ENCODE measurements at places on chromosomes 3 and 15. TPM values are rescaled to one million over a fixed set of nuclear protein-coding genes. Genes with fewer than 3 reads are reported as not detected.

FSTL1 gene
- total RNA-seq = not detected

HRG gene
- not detected for total RNA-seq

WNT5A gene
- 55.8 TPM for total RNA-seq

CYP1A1 gene
- not detected for total RNA-seq

CATSPER2 gene
- total RNA-seq = 5.1 TPM

DNA sequence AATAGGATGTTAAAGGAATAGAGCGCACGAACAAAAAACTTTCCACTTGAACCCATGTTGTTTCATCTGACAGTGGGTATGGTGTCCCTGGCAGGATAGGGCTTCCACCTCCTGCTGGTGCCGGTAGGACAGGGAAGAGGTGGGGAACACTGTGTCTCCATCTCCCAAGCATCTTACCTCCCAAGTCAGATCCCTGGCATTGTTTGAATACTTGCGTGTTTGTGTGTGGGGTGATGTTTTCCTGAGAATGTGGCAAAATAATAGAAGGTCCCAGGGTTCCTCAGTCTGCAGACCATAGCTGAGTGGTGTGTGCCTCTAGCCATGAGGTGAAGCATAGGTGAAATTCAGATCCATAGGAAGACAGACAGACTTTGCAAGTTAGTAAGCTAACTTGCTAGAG is 119.4 kb downstream of the IGF1R start:
- DNase-seq = no peak
- H3K27me3 ChIP-seq = no peaks in the 10 kb centered on the region
- H3K27ac ChIP-seq = no peak overlapping the region
- peaks cover 2% of the 10 kb centered on the region for H3K4me1 ChIP-seq

DNA sequence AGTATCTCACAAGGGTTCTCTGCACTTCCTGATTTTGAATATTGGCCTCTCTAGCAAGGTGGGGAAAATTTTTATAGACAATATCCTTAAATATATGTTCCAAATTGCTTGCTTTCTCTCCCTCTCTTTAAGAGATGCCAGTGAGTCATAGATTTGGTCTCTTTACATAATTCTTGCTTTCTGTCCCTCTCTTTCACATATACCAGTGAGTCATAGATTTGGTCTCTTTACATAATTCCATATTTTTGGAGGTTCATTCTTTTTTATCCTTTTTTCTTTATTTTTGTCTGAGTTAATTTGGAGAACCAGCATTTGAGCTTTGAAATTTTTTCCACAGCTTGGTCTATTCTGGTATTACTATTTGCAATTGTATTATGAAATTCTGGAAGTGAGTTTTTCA is 77.7 kb upstream of the NUDT16 start:
- no peak for DNase-seq
- H3K4me1 ChIP-seq = no peaks in the 10 kb centered on the region
- H3K36me3 ChIP-seq = no peaks in the 10 kb centered on the region
- H3K27ac ChIP-seq = no peak overlapping the region
- no peak overlapping the region for H3K4me3 ChIP-seq

DNA sequence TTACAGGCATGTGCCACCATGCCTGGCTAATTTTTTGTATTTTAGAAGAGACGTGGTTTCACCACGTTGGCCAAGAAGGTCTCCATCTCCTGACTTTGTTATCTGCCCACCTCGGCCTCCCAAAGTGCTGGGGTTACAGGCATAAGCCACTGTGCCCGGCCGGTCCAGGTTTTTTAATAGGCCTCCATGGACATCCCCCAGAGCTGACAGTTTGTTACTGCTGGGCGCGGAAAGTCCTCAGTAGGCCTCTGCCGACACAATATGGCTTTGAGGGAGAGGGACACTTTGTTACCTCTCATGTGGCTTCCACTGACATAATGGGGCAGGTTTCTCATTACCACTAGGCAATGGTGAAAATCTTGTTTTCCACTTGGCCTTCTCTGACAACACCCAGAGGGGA is 152.0 kb downstream of the WNT7A start:
- no peaks in the 10 kb centered on the region for H3K36me3 ChIP-seq
- no peak for DNase-seq
- H3K4me3 ChIP-seq = no peak overlapping the region

GRCh38 chr15:72339777-72340177 is 19.8 kb upstream of the CELF6 start:
- no peaks in the 10 kb centered on the region for H3K36me3 ChIP-seq
- no peak for DNase-seq
- H3K27ac ChIP-seq = no peak overlapping the region
- no peaks in the 10 kb centered on the region for H3K27me3 ChIP-seq

- no peak overlapping the region for H3K4me3 ChIP-seq
- H3K27ac ChIP-seq = no peak overlapping the region
- H3K4me1 ChIP-seq = peaks cover 16% of the 10 kb centered on the region
- no peaks in the 10 kb centered on the region for H3K36me3 ChIP-seq
- no peak for DNase-seq
- H3K27me3 ChIP-seq = no peaks in the 10 kb centered on the region
Observed at GRCh38 chr3:196428041-196428440, 4.2 kb downstream of the UBXN7 start.

DNA sequence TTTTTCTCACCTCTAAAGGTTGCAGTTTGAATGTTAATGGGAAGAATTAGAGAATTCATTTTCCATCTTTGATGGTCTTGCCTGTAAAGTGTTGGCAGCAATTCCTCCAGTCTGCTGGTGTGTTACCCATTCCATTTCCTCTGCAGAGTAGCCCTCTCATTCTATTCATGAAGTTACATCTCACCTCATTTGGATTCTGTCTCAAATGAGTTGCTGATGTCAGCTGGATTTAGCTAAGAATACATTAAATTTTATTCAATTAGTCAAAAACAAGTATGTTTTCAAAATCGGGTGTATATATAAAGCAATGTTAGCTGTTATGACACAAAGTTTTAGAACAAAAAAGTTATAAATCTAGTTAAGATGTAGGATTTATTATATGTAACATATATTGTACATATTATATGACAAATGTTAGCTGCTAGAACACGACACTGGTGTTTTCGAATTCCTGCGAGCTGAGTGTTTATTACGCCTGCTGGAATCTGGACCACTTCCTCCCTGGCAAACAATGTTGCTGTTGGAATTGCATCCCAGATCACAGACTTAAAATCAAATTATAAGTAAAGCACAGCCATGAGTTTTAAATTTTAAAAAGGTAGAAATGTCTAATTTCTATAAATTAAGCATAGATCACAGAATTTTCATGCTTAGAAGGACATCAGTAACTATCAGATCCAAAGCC is 516.2 kb downstream of the OCA2 start:
- H3K4me1 ChIP-seq = no peaks in the 10 kb centered on the region
- no peak overlapping the region for H3K4me3 ChIP-seq
- no peaks in the 10 kb centered on the region for H3K36me3 ChIP-seq
- no peak for DNase-seq
- H3K27me3 ChIP-seq = no peaks in the 10 kb centered on the region

DNA sequence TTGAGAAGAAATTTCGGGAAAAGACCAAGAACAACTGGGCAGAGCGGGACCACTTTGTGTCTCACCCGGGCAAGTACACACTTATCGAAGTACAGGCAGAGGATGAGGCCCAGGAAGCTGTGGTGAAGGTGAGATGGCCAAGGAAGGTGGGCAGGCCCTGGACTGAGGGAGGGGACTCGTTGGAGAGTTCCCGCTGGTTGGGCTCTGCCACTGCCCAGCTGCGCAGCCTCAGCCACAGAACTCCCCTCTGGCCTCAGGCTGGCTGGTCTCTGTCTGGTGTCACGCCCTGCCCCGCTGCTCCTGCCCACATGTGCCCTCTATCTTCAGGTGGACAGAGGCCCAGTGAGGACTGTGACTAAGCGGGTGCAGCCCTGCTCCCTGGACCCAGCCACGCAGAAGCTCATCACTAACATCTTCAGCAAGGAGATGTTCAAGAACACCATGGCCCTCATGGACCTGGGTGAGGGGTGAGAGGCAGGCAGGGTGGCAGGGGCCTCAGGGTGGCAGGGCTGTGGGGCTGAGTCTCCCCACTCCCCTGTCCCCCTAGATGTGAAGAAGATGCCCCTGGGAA is 2.4 kb downstream of the PARP3 start:
- H3K4me3 ChIP-seq = no peak overlapping the region
- H3K27me3 ChIP-seq = no peaks in the 10 kb centered on the region
- no peak overlapping the region for H3K27ac ChIP-seq
- no peaks in the 10 kb centered on the region for H3K36me3 ChIP-seq

DNA sequence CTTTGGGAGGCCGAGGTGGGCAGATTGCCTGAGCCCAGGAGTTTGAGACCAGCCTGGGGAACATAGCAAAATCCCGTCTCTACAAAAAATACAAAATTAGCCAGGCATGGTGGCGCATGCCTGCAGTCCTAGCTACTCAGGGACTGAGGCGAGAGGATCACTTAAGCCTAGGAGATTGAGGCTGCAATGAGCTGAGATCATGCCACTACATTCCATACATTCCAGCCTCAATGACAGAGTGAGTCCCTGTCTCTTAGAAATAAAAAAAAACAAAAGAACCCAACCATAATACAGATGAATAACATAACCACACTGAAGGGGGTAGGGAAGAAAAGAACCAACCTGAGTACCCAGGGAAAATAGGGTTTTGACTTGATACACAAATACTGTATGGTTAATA is 19.7 kb upstream of the CGNL1 start:
- H3K27ac ChIP-seq = no peak overlapping the region
- no peaks in the 10 kb centered on the region for H3K36me3 ChIP-seq
- no peak overlapping the region for H3K4me3 ChIP-seq
- H3K27me3 ChIP-seq = no peaks in the 10 kb centered on the region
- H3K4me1 ChIP-seq = peaks cover 7% of the 10 kb centered on the region
- no peak for DNase-seq

DNA sequence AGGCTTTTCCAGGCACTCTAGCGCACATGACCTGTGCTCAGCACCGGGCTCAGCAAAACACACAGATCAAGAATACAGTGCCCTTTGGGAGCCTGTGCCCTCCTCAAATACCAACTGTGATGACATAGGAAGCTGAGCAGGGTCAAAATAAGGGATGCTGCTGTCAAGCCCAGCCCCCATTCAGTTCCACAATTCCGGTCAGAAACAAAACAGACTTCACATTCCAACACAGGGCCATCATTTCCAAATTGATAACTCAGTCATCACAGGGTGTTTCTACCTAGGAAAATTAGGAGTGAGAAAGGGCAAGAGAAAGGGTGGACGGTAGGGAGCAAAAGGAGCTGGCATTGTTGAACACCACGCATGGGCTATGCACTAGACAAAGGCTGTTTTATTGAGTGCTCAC is 158.4 kb upstream of the CCDC54 start:
- no peaks in the 10 kb centered on the region for H3K4me1 ChIP-seq
- no peak overlapping the region for H3K4me3 ChIP-seq
- no peaks in the 10 kb centered on the region for H3K36me3 ChIP-seq
- H3K27me3 ChIP-seq = no peaks in the 10 kb centered on the region
- DNase-seq = no peak

All from Karpas-422 (cell line).